ENCODE measurements at places on chromosomes 11 and 22.

GRCh38 chr11:47325271-47326041 lies 27.0 kb downstream of the MYBPC3 start:
- DNase-seq, result no peak

- no peak for DNase-seq
Observed at GRCh38 chr22:36022697-36023096, 5.9 kb downstream of the RBFOX2 start.

- DNase-seq, result no peak
Observed at GRCh38 chr11:1983601-1983961, 14.1 kb downstream of the H19 start.

GRCh38 chr22:40058265-40058664 lies 63.5 kb downstream of the FAM83F start:
- no peak for DNase-seq

- no peak for DNase-seq
Observed at GRCh38 chr22:38638728-38639127, 17.5 kb downstream of the FAM227A start.
